ENCODE measurements at places on chromosomes 3 and 15.

GRCh38 chr3:17983106-17983505 is 240.7 kb upstream of the TBC1D5 start:
- DNase-seq, result no peak

DNA sequence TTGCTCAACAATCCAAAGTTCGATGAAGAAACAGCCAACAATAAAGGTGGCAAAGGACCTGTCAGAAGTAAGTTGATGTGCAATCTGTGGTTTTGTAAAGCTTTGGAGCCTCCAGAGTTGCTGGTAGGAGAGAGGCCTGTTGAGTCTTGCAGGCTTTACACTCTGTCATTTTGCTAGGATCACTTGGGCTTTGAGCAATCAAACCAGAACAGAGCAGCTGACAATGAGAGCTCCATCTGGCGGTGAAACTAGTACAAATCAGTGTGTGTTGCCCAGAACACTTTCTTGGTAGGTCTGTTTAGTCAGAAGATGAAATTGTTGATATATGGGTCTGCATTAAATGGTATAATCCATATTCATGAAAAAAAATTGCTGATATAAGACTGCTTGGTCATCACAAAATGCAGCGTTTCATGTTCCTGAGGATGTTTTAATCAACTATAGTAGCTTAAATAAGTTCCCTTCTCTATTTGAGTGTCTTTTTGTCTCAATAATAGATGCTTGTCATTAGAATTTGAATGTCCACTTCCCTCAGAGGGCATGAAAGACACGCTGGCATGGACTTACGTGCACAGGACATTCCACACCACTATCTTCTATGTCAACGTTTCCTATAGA is 25.7 kb downstream of the TMOD2 start:
- DNase-seq, result peak; percentile 13

- DNase-seq, result no peak
Observed at GRCh38 chr15:89119489-89120478, 31.5 kb downstream of the ABHD2 start.

DNA sequence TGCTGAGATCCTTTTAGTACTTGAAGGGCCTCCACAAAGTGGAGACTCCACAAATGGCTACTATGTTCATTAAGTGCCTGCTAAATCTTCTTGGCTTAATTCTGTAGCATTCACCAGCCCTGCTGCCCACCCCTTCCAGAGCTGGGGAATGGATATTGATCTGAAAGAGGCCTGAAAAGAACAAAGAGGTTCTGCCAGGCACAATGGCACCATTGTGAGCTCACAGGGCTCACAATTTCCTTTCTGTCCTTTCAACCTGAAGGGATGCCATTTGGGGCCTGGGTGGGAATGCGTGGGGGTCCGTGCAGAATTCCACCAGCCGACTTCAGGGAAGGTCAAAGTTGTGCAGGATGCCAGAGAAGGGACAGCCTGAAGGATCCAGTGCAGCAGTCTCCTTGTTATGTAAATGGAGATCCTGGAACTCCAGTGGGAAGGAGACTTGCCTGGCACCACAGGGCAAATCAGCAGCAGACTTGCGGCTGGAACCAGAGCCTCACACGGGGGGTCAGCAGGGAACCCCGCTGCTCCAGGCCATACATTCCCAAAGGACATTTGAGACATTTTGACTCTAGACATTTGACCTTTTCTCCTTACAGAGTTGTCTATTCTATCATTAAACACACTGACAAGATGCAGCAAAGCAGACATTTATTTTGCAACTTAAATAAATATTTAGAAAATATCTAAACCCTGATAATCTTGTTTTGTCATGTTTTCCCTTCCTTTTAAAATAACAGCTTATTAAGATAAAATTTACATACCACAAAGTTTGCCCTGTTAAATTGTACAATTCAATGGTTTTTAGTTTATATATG is 21.5 kb upstream of the MORF4L1 start:
- no peak for DNase-seq

- no peak for DNase-seq
Observed at GRCh38 chr15:78907577-78907976, 34.9 kb downstream of the MORF4L1 start.

DNA sequence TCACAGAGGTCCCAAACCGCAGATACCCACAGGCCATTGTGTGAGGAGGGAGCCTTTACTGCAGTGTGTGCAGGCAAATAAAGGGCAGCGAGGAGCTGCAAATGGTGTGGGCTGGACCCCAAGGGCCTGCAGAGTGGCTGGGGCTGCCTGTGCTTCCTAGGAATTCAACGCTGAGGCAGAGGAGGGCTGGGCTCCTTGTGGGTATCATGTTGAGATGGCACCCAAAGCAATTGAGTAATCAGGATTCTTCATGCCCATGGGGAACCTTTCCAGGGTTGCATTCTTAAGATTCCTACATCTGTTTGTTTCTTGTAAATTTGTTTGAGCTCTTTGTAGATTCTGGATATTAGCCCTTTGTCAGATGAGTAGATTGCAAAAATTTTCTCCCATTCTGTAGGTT is 85.4 kb upstream of the LIPC start:
- no peak for DNase-seq

DNA sequence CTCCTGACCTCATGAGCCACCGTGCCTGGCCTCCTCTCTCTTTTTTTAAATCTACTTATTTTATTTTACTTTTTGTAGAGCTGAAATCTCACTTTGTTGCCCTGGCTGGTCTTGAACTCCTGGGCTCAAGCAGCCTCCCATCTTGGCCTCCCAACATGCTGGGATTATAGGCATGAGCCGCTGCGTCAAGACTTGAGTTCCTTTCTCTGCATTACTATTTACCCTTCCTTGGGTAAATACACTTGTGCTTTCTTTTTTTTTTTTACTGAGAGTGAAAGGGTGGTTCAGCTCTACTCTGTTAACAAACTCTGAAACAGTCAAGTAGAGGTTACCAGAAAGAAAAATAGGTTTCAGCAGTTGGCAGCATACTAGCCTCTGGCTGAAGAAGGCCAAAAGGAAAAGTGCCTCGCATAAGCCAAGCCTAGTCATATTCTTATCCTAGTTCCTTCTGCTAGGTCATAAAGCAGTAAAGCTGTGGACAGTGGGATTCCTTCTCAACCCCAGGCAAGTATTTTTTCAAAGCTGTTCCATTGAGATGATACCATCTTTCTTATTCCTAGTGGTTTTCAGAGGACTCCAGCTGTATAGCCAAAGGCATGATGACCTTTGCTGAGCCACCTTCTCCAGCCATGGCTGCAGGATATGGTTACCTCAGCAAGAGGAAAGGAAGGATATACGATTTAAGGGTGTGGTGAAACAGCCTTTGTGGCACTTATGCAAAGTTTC is 135.1 kb downstream of the RBPMS2 start:
- DNase-seq, result no peak

GRCh38 chr3:139472380-139473010 is 3.8 kb downstream of the RBP2 start:
- DNase-seq, result no peak

DNA sequence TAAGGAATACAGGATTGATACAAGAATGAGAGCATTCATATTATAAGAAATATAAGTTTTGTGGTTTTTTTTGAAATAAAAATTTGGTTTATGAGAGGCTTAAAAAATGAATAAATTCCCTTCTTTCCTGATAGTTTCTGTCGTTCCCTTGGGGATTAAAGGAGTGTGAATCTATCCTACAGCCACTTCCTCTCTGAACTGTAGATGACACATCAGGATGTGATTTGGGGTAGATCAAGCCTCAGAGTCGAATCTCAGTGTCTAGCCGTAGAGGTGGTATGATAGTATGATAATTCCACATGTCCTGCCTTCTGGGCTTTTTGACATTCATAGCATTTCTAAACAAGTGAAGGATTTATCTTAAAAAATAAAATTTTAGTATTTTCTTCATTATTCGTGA is 343.1 kb downstream of the LPP start:
- no peak for DNase-seq

- DNase-seq, result no peak
Observed at GRCh38 chr3:44409640-44410410, 67.6 kb downstream of the ZNF445 start.

DNA sequence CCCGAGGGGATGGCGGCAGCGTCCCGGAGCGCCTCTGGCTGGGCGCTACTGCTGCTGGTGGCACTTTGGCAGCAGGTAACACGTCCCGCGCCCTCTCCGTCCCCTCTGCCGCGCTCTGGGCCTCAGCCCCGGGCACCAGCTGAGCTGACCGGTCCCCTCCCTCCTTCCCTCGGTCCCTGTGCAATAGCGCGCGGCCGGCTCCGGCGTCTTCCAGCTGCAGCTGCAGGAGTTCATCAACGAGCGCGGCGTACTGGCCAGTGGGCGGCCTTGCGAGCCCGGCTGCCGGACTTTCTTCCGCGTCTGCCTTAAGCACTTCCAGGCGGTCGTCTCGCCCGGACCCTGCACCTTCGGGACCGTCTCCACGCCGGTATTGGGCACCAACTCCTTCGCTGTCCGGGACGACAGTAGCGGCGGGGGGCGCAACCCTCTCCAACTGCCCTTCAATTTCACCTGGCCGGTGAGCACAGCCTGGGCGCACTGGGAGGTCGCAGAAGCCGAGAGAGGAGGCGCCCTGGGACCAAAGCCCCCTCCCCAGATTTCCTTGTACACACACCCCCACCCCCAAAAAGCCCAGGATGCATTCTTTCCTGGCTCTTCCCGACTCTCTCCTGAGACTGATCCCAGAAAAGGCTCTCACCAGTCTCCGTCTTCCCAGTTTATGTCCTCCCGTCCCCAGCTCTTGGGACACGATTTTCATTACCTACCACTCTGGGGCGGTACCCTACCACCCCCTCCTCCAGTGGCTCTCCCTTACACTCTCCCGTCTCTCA is 705 bp downstream of the DLL4 start:
- no peak for DNase-seq
